Stromal cell of bone marrow (primary cell): ENCODE measurements at places on chromosomes 7 and 10.
A peak's percentile ranks its signal among the peaks of the same experiment; 100 is the strongest.

DNA sequence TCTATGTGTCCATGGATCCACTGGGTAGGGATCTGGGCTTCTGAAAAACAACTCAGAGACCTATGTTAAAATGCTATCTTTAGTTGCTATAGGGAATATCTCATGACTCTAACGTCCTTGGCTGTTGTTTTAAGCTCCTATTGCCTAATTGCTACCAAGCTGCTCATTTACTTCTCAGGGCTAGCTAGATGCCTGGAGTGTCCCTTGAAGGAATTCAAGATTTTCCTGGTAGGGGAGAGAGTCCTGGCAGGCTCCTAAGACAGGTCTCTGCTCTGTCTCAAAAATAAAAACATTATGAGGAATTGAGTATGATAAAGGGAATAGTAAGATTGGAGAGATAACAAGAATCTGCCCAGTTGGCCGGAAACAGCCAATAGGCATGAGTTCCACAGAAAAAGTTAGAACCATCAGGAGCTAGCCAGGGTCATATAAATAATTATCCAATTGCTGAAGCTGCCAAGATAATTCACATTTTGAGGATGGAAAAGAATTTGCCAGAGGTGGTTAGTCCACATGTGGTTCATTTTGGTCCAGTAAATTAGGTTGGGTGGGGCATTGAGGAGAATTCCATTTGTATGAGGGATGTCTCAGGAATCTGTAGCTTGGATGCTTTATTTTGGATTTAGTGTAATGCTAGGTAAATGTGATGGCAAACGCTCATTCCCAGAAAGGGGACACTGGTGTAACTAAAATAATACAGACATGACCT lies 362.7 kb upstream of the VSTM2A start:
- DNase-seq = no peak

- DNase-seq = no peak
Observed at GRCh38 chr7:1847260-1848001, 177.4 kb downstream of the ELFN1 start.

- no peak for DNase-seq
Observed at GRCh38 chr7:22549051-22549450, 49.1 kb upstream of the STEAP1B start.

DNA sequence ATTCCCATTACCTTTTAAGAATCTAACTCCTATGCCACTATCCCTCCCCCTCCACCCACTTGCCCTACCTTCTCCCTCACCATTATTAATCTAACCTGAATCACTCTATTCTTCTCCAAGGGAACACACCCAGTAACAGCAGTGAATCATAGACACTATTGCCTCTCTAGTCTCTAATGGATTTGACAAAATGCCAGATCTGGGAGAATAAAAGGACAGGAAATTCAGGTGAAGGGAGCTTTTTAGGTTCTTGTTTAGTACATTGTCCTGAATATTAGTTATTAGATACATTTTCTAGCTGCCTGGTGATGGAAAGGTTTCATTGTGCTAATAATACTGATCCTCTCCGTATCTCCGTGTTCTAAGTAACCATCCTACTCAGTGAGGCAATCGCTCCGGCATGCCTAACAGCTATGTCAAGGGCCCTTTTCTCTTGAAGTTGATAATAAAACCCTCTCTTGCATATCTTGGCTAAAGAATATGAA lies 4.1 kb upstream of the SFR1 start:
- no peak for DNase-seq

DNA sequence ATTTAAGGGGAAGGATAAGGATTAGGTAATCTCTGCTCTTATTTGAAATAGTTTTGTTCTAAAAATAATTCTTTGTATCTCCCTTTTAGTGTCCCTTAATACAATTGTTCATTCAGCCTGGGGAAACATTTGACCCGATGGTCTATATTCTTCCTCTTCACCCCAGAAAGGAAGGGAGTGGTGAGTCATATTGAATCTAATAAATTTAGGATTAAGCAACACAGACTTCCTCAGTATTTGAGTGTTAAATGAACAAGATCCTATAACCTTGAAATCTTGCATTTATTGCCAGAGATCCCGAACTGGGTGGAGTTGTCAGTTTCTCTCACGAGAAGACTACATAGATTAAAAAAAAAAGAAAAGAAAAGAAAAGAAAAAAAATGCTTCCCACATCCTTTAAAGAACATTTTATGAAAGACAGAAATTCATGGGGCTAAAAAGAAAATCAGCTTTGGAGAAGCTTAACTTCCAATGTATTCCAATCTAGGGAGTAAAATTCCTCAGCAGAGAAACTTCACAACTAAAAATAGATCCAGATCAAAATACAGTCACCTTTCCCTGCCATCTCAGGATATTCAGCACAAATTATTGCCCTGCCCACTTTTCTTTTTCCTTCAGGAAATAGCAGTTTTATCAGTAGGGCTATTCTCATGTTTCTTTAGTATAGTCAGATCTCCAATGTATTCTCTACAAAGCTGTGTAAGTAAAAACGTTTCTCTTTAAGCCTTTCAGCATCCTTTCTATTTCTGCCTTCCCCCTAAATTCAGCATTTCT lies 82.2 kb downstream of the SEMA3D start:
- no peak for DNase-seq

GRCh38 chr7:39415091-39415787 lies 151.0 kb upstream of the YAE1 start:
- DNase-seq = no peak

DNA sequence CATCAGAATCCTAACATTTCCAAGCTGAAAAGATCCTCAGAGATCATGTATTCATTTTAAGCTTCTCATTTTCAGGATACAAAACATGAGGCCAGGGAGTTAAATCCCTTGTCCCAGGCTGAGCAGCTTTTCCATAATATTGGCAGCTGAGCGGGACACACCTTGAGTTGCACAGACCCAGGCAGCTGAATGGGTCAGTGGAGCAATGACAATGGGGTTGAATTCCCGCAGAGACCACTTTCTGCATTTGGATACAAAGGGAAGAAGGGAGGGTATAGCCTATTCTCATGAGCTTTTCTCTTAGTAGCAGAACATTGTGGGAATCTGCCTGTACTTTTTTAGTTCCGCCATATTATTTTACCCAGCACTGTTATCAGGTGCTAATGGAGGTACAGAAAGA lies 49.5 kb downstream of the PRR15 start:
- DNase-seq = no peak

- no peak for DNase-seq
Observed at GRCh38 chr7:67267914-67268313, 271.3 kb downstream of the TYW1 start.

GRCh38 chr7:112400141-112400540 lies 50.1 kb upstream of the IFRD1 start:
- DNase-seq = no peak

GRCh38 chr7:82204694-82205093 lies 238.9 kb downstream of the CACNA2D1 start:
- DNase-seq = peak; percentile 83

DNA sequence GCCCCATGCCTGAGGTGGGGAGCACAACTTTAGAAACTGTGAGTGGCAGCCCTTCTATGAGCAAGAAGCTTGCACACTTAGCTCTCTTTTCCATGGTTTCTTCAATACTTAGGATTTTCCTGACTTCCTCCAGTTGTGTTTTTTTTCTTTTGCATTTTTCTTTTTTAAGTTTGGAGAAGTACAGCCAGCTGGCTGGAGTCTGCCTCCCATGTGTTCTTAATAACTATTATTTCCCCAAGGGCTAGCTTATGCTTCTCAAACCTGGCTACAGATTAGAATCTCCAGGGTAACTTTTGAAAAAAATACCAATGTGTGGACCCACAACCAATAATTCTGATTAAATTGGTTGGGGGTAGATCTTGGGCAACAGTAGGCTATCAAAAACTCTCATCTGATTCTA lies 37.4 kb upstream of the MEOX2 start:
- DNase-seq = no peak

GRCh38 chr7:90181485-90181884 lies 27.2 kb downstream of the STEAP1 start:
- no peak for DNase-seq

- peak; percentile 86 for DNase-seq
Observed at GRCh38 chr7:116561697-116562483, 37.1 kb downstream of the CAV1 start.

- peak; percentile 37 for DNase-seq
Observed at GRCh38 chr10:3908183-3908582, 123.2 kb upstream of the KLF6 start.

DNA sequence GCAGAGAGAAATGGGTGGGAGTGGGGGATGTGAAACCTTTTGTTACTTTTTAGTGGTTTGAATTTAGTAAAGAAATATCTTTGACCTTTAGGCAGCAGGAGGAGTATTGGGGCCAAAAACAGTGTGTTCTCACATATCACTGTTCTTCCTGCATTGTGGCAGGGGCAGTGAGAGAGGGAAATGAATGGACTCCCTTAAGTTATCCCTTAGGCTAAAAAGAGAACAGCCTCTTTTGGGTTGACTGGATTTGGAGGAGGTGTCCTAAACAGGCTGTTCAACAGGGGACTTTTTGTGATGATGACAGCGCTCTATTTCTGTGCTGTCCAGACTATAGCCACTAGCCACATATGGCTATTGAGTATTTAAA lies 22.3 kb downstream of the ZNF775 start:
- no peak for DNase-seq

DNA sequence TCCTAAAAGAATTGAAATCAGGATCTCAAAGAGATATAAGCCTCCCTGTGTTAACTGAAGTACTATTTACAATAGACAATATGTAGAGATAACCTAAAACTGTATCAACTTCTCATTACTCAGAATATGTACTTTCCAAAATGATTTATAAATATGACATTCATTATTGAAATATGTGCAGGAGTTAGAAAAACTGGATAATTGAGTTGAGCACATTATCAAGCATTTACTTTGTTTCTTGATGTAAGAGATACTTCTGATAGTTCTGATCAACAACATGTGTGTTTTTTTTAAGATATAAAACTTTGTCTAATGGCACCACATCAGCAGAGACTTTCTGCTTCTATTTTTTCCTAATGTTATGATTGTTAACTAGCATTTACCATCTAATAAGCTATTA lies 38.2 kb downstream of the HYAL4 start:
- no peak for DNase-seq

GRCh38 chr7:7122033-7122478 lies 60.3 kb upstream of the C1GALT1 start:
- DNase-seq = peak; percentile 86

GRCh38 chr7:77202481-77202976 lies 2.9 kb upstream of the FGL2 start:
- no peak for DNase-seq

DNA sequence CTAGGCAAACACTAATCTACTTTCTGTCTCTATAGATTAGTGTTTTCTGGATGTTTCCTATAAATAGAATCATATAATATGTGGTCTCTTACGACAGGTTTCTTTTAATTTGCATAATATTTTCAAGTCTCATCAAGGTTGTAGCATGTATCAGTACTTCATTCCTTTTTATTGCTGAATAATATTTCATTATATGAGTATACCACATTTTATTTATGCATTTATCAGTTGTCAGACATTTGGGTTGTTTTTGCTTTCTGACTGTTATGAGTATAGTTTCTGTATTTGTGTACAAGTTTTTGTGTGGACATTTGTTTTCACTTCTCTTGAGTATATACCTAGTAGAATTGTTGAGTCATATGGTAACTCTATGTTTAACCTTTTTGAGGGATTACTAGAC lies 48.2 kb downstream of the SHOC2 start:
- DNase-seq = no peak

DNA sequence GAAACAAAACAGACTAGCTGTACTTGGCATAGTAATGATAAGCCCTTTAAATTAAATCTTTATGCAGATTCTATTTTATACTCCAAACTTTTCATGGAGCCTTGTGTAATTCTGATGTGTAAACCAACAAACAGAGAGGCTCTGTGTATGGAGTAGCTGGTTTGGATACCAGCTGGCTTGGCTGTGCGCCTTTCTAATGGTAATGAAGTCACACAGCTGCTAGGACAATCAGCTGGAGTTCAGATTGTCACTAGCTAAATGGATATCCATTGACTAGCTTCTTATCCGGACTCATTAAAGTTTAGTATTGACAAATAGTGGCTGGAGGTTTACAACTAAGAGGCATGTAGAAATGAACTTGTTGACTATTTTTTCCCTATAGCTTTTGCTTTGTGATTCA lies 398.4 kb downstream of the DGKB start:
- DNase-seq = no peak

DNA sequence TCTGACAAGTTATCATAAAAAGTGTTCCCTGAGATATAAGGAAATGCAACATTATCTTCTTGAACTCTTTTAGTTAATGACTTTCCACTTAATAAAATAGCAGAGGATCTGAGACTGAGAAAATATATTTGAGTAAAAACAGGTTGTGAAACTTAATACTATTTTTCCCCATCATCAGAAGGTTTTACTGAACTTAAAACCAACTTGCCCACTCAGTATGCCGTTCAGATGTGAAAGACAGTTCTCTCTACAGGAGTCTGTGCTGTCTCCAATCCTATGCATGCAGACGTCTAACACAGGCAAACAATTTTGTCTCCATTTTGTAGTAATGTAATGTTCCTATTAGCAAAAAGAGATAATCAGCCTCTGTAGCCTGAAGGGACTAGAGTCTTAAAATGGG lies 38.2 kb upstream of the CYP2C18 start:
- no peak for DNase-seq

DNA sequence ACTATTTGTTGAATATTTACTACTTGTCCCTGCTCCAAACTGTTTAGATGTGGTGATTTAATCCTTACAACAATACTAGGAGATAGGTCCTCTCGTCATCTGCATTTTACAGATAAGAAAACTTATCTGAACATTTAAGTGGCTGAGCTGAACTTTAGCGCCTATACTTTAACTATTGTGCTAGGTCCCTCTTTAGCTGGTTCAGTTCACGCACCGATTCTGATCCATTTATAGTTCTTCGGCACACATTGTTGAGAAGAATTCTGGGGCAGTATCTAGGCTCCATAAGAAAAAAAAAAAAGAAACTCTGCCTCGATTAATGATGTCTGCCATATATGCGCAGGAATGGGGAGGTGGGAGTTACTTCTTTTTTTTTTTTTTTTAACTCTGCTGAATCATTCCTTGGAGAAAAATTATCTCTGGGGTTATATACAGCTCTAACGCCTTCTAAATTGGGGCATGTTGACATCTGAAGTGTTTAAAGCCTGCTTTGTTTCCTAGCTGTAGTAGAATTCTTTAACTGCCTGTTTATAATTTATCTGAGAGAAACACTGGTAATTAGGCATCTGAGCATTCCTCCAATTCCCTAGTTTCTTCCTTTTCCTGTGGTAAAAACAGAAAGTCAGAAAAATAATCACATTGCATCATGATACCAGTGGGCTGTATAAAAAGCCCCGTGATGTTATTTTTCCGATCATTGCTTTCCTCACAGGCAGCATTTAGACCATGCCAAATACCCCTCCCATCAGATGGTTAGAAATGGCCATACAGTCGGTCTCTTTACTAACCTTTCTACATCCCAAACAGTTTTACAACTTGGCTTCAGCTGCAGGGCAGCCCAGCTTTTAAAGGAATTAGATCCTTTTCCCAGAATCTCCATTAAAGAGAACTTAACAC lies 98.5 kb upstream of the KDM7A start:
- DNase-seq = peak; percentile 44

DNA sequence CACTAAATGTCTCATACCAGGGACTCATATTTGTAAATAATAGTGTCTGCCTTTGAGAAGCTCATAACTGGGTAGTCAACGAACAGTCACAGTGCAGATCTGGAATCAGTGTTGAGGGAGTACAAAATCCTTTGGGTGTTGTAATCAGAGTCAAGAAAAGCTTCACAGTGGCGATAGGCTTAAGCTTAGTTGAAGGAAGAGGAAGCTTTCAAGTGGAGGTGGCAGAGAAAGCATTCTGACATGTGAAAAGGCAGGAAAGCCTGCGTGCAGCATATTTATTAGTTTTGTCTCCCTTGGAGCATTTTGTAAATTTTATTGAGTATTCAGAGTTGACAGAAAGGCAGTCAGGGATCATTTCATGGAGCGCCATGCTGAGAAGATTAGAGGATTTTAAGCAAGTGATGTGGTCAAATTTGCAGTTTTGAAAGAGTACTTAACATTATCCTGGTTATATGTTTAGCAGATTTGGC lies 104.9 kb downstream of the ADK start:
- no peak for DNase-seq
